ELF-1 (cell line): ENCODE measurements at places on chromosomes 7 and 10.
A peak's percentile ranks its signal among the peaks of the same experiment; 100 is the strongest.

GRCh38 chr10:43958964-43959363 is 310.3 kb upstream of the ZNF32 start:
- no peak for DNase-seq

GRCh38 chr7:23106057-23106822 is 655 bp downstream of the KLHL7 start:
- DNase-seq, result peak; percentile 67

DNA sequence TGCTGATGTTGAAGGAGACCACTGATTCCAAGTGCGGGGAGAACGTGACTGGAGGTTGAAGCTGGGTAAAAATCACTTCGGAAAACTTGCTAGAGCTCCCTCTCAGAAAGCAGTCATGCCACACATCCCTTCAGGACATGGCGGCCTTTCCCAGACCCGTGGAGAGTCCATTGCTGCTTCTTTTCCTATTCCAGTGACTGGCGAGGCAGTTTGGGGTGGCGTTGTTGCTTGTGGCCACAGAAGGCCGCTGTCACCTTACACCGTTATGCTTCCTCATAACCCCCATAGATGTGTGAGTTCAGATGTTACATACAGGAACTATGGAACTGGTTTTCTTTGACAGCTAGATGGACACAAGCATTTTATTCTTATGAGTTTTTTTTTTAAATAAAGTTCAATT is 235.6 kb upstream of the POM121L12 start:
- no peak for DNase-seq

- DNase-seq, result no peak
These were observed 44.1 kb upstream of the PARD3 start for GRCh38 chr10:34859170-34859569.

DNA sequence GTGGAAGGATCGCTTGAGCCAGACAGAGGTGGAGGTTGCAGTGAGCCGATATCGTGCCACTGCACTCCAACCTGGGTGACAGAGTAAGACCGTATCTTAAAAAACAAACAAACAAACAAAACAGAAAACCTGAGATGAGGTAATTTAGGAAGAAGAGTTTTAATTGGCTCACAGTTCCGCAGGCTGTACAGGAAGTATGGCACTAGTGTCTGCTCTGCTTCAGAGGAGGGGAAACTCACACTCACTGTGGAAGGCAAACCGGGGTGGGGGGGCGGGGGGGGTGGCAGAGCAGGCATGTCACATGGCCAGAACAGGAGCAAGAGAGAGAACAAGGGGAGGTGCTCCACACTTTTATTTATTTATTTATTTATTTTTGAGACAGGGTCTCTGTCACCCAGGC is 5.1 kb downstream of the UBE2D4 start:
- no peak for DNase-seq

- DNase-seq, result peak; percentile 40
These were observed 43.8 kb downstream of the CYTH3 start for GRCh38 chr7:6228361-6229229.
